CD4-positive, alpha-beta T cell treated with Interleukin-1 beta for 1 hour (primary cell): ENCODE measurements at places on chromosomes 2 and 18.

DNA sequence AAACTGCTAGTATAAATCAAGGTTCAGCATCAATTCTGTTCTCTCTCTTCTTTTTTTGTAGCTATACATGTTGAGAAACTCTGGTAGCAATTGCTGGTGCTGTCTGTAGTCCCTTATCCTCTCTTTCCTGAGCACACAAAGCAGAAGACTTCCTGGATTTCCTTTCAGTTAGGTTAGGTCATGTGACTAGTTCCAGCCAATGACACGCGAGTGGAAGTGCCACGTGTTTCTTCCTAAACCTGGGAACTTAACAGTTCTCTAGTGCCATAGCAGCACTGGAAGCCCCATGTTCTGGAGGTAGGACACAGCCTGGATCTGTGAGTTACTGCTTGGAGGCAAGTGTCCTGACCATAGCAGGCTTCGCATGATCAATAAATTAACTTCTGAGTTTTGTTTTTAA is 125.9 kb downstream of the PLA2R1 start:
- no peak for DNase-seq

- no peak for DNase-seq
These were observed 309.2 kb downstream of the AGAP1 start for GRCh38 chr2:235803028-235803427.

GRCh38 chr2:163748420-163748819 is 12.6 kb upstream of the FIGN start:
- no peak for DNase-seq

- no peak for DNase-seq
These were observed 143.6 kb downstream of the WDPCP start for GRCh38 chr2:63444565-63445288.

- DNase-seq, result no peak
These were observed 22.1 kb downstream of the TGFA start for GRCh38 chr2:70531419-70532086.

DNA sequence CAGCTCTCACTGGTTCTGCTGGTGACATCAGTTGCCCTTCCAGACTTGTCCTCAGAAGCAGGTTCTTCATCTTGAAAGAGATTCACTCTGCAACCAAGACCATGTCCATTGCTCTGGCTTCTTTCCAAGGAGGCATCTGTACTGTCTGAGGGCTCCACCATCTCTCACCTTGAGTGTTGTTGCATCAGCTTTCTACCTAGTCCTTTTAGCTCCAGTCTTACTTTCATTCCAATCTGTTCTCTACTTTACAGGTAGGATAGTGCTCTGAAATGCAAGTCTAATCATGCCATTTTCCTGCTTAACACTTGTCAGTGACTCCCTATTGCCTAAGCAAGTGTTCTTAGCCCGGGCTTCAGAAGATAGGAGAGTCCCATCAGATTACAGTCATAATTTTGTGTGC is 117.7 kb downstream of the EN1 start:
- DNase-seq, result no peak

DNA sequence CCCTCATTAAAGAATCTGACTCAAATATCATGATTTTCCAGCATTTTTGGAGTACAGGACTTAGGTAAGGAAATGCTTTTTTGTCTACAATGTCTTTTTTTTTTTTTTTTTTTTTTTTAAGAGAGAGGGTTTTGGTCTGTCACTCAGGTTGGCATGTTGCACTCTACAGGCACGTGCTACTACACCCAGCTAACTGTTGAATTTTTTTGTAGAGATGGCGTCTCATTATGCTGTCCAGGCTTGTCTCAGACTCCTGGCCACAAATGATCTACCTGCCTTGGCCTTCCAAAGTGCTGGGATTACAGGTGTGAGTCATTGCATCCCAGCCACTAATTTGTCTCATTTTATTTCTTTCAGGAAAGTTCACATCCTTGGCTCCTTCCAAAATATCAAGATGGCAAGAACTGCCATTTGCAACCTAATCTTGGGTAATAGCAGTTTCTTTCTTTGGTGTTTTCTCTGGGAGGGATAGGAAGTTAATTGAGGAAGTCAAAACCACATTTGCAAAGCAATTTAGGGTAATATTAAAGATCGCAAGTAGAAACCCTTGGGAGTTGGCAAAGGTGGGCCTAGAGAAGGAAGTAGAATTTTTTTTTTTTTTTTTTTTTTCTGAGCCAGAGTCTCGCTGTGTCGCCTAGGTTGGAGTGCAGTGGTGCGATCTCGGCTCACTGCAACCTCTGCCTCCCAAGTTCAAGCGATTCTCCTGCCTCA is 15.5 kb downstream of the PNO1 start:
- no peak for DNase-seq

- DNase-seq, result no peak
These were observed 317.9 kb downstream of the GBX2 start for GRCh38 chr2:235850289-235850688.
